ENCODE measurements at places on chromosomes 1 and 21. TPM values are rescaled to one million over a fixed set of nuclear protein-coding genes. Genes with fewer than 3 reads are reported as not detected.

GRCh38 chr1:154901591-154901990, 31.5 kb upstream of the KCNN3 start:
- no peak for DNase-seq

- DNase-seq: no peak
These were observed 73.8 kb upstream of the B3GALT2 start for GRCh38 chr1:193260056-193260745.

GRCh38 chr1:113870778-113871177, 734 bp downstream of the PTPN22 start:
- no peak for DNase-seq

The CDA gene
- total RNA-seq: 13.6 TPM

The FCMR gene
- 0.63 TPM for total RNA-seq

All from HFFc6 (cell line).